ENCODE measurements at places on chromosomes 3 and 15.

DNA sequence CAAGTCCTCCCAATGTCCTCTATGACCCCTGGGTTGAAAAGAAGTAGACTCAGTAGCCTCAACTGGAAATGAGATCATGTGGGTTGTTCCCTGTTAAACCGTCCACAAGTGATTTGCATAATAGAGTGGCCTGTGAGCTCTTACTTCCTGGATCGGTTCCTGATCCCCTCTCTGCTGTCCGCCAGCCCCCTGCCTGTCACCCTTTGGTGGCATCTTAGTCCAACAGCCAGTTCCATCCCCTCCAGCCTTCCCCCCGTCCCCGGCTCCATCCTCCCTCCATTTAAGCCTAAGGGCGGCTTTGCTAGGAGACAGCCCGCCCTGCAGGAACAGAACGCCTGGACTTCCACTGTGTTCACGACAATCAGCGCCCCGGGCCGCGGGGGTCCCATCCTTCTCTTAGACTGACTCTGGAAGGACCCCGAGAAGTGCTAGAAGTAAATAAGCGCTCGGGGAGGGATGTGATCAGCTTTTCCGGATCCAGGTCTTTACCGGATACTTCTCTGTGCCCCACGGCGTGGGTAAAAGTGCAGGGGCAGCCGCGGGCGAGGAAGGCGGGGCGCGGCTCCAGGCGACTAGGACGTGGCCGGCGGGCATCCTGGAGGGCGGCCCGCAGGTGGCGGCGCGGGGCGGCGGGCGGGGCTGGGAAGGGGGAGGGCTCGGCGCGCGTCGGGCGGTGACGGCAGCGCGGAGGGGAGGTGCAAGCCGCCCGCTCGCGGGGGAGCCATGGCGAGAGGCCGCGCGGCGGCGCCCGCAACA, 51.2 kb upstream of the ULK4 start:
- DNase-seq, result peak; percentile 91

DNA sequence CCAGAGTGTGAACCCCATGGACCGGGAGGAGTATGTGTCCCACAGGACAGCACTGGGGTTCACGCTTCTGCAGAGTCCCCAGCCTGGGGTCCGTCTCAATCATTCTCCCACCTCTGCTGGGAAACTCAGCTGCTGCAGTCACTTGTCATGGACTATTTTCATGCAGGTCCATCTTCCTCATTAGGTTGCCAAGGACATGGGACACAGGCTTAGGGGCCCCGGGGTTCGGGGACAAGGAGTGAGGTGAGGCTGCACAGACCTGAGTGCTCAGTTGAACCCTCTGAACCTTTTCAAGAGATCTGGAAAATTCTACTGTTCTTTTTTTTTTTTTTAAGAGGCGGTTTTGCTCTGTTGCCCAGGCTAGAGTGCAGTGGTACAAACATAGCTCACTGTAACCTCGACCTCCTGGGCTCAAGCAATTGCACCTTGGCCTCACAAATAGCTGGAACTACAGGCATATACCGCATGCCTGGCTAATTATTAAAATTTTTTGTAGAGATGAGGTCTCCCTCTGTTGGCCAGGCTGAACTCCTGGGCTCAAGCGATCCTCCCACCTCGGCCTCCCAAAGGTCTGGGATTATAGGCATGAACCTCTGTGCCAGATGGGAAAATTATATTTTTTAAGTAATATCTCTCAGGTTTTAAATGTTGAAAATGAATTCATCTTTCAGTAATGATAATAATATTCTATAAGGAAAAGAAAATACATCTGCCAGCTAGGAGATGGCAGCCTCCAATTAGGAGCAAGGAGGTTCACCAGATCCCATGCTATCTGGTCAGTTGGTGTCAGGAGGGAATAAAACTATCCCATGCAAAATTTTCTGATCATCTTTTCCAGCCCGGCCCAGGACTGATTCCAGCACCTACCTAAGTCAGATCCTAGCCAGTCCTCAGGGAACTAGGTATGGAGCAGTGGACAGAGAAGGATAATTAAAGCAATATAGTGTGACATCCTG, 45.2 kb downstream of the RPN1 start:
- DNase-seq, result no peak

- peak; percentile 53 for DNase-seq
Measured at GRCh38 chr15:60829416-60829815, 350.5 kb upstream of the ICE2 start.

DNA sequence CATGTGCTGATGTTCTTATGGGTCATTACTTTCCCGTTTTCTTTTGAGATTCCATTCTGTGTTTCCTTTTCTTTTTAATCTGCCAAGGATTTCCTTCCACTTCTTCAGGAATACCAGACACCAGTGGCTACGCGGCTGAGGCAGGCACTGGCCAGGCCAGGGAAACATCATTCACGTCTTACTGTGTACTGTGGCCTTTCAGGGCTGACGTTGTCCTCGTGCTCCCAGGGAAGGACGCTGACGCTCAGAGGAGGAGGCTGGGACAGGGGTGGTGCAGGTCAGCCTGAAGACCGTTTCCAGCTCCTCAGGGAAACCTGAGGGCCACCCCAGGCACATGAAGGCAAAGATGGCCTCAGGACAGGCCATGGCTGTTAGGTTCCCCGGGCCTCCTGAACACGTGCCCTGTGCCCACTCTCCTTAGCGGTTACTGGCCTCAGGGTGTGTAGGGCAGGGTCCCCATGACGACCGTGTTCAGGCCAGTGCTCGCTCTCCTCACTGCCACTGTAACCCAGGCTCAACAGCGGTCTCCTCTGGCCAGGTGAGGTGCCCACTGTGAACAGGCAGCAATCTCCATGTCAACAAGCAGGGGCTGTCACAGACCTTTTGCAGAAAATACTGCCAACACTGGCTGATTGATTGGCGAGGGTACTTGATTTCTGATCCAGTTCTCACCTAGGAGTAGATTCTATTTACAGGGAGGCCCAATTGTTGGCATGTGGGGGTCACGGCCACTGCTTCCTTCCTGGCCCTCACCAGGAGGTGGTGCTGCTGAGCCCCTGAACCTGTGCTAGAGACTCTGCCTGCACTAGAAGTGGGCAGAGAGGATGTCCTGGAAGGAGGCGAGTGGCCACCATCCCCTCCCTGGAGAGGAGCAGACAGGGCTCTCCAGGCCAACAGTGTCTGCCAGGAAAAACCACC, 169.5 kb downstream of the ATP10A start:
- DNase-seq, result peak; percentile 43

DNA sequence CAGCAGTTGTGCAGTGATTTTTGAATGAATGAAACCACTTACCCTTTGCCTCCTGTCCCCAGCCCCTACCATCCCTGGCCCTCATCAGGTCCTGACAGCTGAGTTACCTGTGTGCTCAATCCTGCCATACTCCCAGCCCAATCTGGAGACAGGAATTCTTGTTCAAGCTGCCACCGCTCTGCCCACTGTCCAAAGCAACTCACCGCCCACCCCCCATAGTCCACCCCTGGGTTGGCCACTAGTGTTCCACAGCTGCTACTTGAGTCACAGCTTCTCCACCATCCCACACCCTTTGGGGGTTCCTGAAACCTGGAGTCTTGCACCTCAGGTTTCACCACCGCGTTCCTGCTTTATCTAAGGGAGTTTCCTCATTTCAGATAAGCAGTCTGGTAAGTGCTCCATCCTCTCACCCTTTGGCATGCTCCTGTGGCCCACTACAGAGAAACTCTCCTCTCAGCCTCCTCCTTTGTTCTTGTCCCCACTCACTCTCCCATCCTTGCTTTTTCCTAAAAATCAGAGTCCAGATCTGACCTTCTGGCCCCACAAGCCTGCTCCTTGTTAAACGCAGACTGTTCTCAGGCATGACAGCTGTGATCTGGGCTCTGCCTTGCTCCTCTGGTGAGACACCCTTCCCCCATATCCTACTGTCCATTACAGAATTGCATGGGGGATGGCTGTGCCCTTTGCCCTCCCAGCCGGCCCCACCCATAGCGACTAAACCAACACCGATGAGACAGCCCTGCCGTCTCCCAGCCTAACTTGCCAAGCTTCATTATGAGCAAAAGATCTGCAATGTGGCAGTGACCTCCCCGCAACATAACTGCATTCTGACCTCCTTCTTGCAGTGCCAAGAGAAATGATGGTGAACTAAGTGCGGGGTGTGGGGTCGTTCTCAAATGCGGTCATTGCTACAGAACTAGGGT, 50.0 kb downstream of the CYP19A1 start:
- no peak for DNase-seq

- DNase-seq, result no peak
Measured at GRCh38 chr3:93855401-93855800, 118.3 kb downstream of the PROS1 start.

DNA sequence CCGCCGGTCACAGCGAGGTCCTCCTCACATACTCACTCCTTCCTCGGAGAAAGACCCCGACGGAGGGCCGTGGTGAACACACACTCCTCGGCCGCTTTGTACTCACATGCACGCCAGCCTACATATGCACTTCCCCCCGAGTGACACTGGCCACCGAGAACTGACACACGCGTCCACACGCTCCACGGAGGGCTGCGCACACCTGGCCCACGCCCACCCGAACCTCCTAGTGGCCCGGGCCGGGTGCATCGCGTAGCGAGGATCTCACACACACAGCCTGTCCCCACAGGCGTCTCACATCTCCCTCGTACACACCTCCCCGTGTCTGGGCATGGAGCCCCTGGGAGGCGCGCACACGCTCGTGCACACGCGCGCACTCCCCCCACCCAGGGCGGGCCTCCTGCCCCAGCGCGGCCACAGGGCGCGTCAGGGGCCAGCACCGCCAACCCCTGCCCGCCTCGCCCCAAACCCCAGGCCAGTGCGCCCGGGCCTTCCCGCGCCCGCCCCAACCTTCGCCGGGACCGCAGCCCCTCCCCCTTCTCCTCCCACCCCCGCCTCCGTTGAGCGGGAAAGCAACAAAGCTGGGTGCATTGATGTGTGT, 411 bp upstream of the C3orf70 start:
- no peak for DNase-seq
